Posterior vena cava (tissue), 2 donors: ENCODE measurements at places on chromosomes 12 and 14.

GRCh38 chr14:64823305-64823861 lies 56.3 kb downstream of the SPTB start:
- DNase-seq, result peak; percentile 92

DNA sequence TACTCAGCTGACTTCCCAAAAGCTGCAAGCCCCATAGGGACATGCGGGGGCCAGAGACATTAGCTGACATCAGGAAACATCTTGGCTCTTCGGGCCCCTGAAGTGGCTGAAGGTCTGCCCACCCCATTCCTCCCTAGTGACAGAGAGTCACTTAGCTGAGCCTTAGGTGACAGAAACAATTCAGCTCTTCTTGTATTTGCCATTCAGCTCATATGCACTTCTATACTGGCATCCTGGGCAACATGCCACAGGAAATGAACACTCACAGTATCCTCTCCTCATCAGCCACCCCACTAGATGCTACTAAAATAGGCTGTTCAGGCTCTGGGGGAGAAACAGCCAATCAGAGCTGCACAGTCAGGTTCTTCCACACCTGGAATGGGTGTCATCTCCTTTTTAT lies 3.4 kb downstream of the DCTN2 start:
- DNase-seq, result peak; percentile 40

DNA sequence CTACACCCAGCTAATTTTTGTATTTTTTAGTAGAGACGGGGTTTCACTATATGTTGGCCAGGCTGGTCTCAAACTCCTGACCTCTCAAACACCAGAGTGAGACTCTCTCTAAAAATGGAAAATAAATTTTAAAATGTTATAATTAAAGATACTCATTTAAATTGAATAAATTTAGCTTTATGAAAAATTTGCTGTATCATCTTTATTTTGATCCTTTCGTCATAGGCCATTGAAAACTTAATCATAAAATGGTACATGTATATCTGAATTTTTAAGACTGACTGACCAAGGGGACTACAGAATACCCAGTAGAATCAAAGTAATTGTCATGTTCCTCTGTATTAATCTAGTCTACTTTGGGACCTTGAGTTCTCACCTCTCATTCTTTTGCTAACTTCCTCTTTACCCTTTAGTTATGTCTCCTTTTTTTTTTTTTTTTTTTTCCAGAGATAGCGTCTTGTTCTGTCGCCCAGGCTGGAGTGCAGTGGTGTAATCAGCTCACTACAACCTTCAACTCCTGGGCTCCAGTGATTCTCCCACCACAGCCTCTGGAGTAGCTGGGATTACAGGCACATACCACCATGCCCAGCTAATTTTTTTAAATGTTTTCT lies 9.5 kb downstream of the RAB5B start:
- no peak for DNase-seq

DNA sequence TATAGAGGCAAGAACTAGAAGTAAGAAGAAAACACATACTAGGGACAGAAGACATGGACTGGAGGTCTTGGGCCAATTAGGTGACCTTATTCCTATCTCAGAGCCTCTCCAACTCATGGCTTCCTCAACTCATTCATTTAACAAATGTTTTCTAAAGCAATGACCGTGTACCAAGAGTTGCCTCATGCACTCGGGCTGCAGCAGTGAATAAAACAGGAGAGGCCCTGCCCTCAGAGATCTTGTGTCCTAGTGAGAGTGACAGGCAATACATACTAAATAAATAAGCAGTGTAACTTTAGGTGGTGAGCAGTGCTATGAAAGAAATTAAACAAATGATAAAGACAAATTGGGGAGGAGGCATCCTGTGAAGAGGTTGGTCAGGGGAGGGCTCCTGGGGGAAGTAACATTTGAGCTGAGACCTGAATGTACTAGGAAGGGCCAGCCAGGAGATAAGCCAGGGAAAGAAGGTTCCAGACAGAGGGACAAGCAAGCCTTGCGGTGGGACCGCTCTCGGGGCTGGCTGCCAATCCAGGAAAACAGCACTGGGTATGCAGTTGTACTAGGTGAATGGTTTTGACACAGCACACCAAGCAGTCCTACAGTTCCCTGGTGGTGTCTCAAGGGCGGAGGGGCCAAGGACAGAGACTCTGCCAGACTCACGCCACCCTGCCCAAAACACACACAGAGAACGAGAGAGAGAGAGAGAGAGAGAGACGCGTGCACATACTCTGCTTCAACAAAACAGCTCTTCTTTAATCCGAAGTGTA lies 1.3 kb downstream of the NINJ2 start:
- no peak for DNase-seq

GRCh38 chr12:3333583-3333982 lies 157.4 kb upstream of the PRMT8 start:
- DNase-seq, result no peak

GRCh38 chr14:90993792-90994191 lies 66.6 kb downstream of the RPS6KA5 start:
- DNase-seq, result no peak

- DNase-seq, result no peak
These were observed 369.8 kb downstream of the AACS start for GRCh38 chr12:125434936-125435443.

DNA sequence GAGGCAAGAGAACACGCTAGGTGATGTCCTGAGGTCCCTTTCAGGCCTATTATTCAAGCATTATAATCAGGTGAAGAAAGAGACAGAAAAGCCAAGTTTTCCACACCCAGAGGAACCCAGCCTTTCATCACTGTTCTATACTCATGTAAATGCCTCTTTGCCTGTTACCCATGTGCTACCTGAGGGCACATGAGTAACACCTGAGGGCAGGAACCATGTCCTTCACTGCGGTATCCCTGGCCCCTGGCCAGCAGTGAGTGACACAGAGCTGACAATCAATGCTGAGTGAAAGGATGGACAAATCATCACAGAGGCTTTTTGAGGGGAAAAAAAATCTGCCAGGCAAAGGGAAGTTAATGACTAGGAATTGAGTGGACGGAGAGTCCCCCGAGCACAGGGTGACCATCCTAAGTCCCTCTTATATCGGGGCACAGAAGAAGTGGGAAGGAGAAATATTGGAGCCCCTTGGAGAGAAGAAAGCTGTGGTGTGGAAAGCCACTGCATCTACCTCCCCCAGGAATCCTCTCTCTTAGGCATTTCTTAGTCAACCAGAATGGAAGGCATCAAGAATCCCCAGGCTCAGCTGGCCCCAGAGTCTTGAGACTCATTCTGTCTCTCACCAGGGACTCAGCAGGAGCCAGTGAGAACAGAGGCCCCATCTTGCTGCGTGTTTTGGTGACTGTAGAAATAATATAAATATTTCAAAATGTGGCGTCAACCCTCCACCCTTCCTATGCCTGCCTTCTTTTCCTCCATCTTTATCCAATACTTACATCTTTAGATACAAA lies 212.9 kb downstream of the DPF3 start:
- DNase-seq, result no peak

- no peak for DNase-seq
These were observed 6.0 kb downstream of the PSMD9 start for GRCh38 chr12:121894633-121895032.

- no peak for DNase-seq
These were observed 1159.7 kb downstream of the BCL11B start for GRCh38 chr14:98112194-98112780.

DNA sequence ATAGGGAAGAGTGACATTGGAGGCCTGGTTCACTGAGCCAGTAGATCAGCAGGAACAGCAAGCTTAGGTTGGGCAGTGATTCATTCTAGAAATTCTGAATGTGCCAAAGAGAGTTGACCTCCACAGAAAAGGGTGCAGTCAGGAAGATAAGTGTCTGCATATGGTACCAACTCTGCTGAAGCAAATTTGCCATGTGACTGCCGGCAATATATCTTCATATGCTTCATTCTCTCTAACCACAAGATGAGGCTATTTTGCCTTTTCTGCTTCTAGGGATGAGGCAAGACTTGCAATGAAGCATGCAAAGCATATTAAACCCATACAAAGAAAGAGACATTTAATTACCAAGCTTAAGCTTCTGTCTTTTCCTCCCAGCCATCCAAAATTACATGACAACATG lies 13.6 kb downstream of the CCDC198 start:
- DNase-seq, result no peak

- DNase-seq, result peak; percentile 83
These were observed 45.8 kb upstream of the TMED10 start for GRCh38 chr14:75222208-75222701.

DNA sequence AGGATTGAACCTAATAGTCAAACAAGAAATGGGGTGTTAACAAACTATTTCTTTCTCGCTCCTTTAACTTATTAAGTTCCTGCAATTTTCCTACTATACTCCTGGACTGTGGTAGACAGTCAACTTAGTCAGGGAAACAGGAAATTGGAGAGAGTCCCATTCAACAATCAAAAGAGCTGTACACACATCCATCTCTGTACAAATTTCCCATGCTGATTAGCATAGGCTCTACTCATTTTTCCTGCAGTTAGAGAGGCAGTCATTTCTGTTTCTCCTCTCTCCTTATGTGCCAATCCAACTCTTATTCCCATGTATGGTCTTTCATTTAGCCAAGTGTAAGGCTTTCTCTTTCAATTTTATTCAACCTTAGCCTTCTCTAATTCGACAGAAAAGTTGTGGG lies 1168.5 kb upstream of the FLRT2 start:
- no peak for DNase-seq

DNA sequence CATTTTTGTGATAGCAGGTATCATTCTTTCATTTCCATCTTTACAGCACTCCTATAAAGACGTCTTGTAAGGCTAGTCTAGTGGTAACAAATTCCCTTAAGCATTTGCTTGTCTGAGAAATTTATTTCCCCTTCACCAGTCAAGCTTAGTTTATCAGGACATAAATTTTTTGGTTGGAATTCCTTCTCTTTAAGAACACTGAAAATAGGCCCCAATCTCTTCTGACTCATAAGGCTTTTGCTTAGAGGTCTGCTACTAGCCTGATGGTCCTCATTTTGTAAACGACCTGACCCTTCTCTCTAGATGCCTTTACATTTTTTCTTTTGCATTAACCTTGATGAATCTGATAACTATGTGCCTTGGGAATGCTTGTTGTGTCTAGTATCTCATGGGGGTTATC lies 20.3 kb downstream of the OLR1 start:
- no peak for DNase-seq

- DNase-seq, result peak; percentile 14
These were observed 9.7 kb downstream of the TUBA1C start for GRCh38 chr12:49274396-49275069.

DNA sequence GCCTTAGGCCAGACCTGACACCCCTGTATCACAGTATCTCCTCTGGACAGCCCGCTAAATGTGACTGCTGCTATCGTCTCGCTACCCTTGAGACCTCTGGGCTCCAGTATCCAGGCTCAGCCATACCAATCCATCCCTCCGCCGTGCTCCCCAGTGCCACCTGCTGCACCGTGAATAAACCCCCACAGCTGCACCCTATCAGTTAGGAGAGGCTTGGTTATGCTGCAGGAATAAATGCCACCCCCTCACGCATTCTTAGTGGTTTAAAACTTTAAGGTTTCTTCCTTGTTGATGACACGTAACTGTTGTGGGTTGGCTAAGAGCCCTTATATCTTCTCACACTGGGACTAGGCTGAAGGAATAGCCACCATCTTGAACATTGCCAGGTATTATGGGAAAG lies 12.1 kb downstream of the CCDC63 start:
- no peak for DNase-seq

DNA sequence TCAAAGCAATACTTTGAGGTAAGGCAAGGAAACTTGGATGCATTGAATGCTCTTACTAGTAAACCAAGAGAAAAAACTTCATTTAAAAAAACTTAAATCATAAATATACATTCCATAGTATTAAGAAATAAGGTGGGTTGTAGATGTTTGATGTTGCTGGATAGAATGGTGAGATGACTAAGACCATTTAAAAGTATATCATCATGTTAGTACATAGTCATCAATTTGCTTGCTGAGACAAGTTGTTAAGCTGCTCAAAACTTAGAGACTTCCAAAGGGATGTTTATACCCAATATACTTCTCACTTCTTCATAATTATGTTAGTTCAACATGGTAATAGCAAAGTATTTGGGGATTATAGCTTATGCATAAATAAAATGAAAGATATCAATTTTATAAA lies 675.5 kb upstream of the MGAT4C start:
- no peak for DNase-seq

- DNase-seq, result no peak
These were observed 261.4 kb upstream of the USP15 start for GRCh38 chr12:61998791-61999190.

DNA sequence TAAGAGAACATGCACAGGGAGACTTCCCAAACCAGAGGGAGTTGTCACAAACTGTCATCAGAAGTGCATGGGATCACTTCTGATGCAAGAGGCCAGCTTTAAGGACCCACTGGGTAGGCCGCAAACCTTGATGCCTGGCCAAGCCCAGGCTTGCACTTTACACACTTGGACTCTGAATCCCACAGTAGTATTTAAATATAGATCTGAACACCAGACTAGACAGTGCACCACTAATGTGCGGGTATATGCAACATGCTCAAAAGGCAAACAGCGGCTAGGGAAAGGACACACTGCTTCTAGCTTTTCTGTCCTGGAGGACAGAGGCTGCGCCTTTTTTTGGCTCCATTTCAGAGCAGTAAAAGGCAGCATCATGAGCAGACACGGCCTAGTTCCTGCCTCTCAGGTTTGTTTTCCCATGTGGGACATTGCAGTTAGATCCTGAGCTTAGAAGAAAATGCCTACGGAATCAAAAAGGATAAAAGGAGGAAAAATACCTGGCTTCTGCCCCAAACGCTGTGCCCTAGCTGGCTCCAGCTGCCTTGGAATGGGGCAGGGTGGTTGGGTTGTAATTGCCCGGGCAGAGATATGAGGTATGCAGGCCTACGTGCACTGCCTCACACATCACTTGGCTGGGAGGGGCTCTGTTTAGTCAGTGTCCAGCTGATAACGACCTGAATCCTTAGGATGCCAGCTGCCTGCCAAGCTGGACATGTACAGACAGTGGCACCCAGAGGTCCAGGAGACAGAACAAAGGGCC lies 84.5 kb upstream of the EGLN3 start:
- DNase-seq, result no peak

GRCh38 chr14:51453869-51454268 lies 197.8 kb upstream of the FRMD6 start:
- no peak for DNase-seq

- DNase-seq, result no peak
These were observed 33.1 kb downstream of the NPC2 start for GRCh38 chr14:74459976-74460375.

DNA sequence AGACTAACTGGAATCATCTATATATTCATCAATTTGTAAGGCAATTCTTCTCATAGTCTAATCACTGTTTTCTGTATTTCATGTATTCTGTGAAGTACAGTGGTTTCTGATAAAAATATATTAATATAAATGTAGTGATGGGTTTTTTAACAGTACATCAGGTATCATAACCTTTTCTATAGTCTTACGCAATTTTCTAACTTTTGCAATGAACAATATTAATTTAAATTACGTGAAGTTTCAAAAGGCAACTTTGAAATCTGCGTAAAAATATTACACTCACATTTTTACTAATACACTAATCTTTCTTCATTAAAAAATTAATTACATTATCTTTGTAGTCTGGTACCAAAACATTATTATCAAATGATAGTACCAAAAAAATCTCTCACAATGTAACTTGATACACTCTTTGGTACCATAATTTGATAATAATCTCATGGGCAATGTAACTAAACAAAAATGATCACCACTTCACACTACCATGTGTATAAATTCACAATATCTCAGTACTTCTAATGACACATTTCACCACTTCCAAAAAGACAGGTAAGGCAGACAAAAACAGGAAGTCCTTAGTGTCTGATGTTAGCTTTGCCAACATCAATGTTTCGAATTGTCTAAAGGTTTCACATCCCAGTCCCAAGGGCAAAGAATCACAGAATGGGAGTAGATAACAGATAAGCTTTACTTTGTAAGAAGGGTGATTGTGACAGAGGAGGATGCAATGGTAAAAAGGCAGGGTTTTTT lies 8.7 kb downstream of the DNAI7 start:
- DNase-seq, result no peak
